Camera-type eye (tissue), 1 donor: ENCODE measurements at places on chromosomes 3 and 15. TPM values are rescaled to one million over a fixed set of nuclear protein-coding genes. Genes with fewer than 3 reads are reported as not detected.

The SNTN gene
- total RNA-seq, result not detected

The AMIGO3 gene
- total RNA-seq, result not detected

The TRAIP gene
- total RNA-seq, result 3.8 TPM

The P2RY12 gene
- 3.0 TPM for total RNA-seq

The PLSCR5 gene
- total RNA-seq, result not detected

The ARL8B gene
- 67.8 TPM for total RNA-seq

The PATL2 gene
- 0.49 TPM for total RNA-seq

The ATP8B4 gene
- total RNA-seq, result 9.3 TPM

The CEP19 gene
- total RNA-seq, result 7.4 TPM

The ZNF592 gene
- 17.2 TPM for total RNA-seq

The ATP13A5 gene
- 0.22 TPM for total RNA-seq

The CSPG5 gene
- 81.9 TPM for total RNA-seq

The MST1R gene
- 1.8 TPM for total RNA-seq

The ADGRG7 gene
- 0.22 TPM for total RNA-seq

The PRSS50 gene
- total RNA-seq, result 1.2 TPM

The PTX3 gene
- 4.4 TPM for total RNA-seq

The ZNF80 gene
- not detected for total RNA-seq

The KIF15 gene
- total RNA-seq, result 10.6 TPM

The RNF7 gene
- total RNA-seq, result 50.4 TPM

The CNTN4 gene
- total RNA-seq, result 98.5 TPM

The BCL2A1 gene
- 1.5 TPM for total RNA-seq

The TBC1D21 gene
- not detected for total RNA-seq

The CLEC3B gene
- total RNA-seq, result 109 TPM

The NEK10 gene
- total RNA-seq, result 6.2 TPM

The MCTP2 gene
- 8.6 TPM for total RNA-seq

The WNT5A gene
- 39.0 TPM for total RNA-seq

The GPR149 gene
- total RNA-seq, result 3.8 TPM

The CCDC50 gene
- 97.6 TPM for total RNA-seq

The WDR49 gene
- 1.1 TPM for total RNA-seq

The LRRC2 gene
- 3.6 TPM for total RNA-seq

The ANKUB1 gene
- not detected for total RNA-seq

The MRPL47 gene
- 19.0 TPM for total RNA-seq

The NR1I2 gene
- total RNA-seq, result 0.38 TPM

The SATB1 gene
- 89.1 TPM for total RNA-seq

The GUCA1C gene
- 14.0 TPM for total RNA-seq

The ABHD2 gene
- 63.0 TPM for total RNA-seq

The UROC1 gene
- total RNA-seq, result 0.11 TPM

The GPR27 gene
- 9.1 TPM for total RNA-seq

The ZBTB11 gene
- 55.8 TPM for total RNA-seq

The TIMMDC1 gene
- total RNA-seq, result 35.7 TPM

The PPARG gene
- 5.5 TPM for total RNA-seq

The LDHAL6B gene
- total RNA-seq, result not detected

The MKRN3 gene
- 34.4 TPM for total RNA-seq

The C2CD4A gene
- not detected for total RNA-seq

The SLC15A2 gene
- 28.6 TPM for total RNA-seq

The CYP1A1 gene
- 0.55 TPM for total RNA-seq

The ABCF3 gene
- 60.0 TPM for total RNA-seq

The GP9 gene
- total RNA-seq, result 1.2 TPM

The IQCF2 gene
- total RNA-seq, result not detected

The LRRIQ4 gene
- total RNA-seq, result 0.33 TPM

The ERICH6 gene
- total RNA-seq, result not detected

The PCBP4 gene
- 1,108 TPM for total RNA-seq

The APOD gene
- total RNA-seq, result 23.9 TPM

The NOP10 gene
- 58.9 TPM for total RNA-seq

The IL20RB gene
- 0.38 TPM for total RNA-seq

The KLHL40 gene
- 7.7 TPM for total RNA-seq

The NRROS gene
- 4.5 TPM for total RNA-seq
